Stimulated activated CD8-positive, alpha-beta memory T cell treated with anti-CD3 and anti-CD28 coated beads, Interleukin-15, amount 100 ng/mL, for 48 hours (primary cell): ENCODE measurements at places on chromosomes 1 and 21.

GRCh38 chr1:212677573-212677972 is 22.1 kb downstream of the BATF3 start:
- no peak for DNase-seq

DNA sequence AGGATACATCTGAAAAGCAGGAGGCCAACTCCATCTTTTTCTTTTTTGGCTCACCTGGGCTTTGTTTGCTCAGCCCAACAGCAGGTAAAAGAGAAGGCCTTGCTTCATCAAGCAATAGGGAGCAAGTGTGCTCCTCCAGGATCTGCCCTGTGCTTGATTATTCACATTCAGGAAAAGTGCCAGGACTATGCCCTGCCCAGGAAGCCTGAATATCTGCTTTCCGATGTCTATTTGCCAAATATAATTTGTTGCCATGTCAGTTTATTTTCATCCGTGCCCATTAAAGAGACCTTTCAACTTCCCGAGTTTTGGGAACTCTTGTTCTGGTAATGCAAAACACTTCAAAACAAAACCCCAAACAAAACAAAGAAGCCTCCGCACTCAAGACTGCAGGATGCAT is 185.3 kb downstream of the CDC7 start:
- no peak for DNase-seq

DNA sequence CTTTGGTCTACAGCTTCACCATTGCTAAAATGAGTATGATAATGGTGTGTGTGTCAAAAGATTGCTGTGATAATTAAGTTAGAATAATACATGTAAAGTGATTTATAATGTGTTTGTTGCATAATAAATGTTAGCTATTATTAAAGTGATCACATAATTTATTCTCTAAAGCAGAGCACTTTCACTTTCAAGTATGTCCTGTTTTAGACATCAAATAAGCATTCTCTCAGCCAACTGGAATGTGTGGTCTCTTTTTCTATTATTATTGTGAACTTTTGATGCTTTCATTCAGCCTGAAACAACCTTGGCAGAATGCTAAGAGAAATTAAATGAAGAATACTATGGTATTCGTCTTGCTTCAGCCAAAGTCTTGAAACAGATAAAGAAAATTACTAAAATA is 102.8 kb upstream of the COL11A1 start:
- no peak for DNase-seq

DNA sequence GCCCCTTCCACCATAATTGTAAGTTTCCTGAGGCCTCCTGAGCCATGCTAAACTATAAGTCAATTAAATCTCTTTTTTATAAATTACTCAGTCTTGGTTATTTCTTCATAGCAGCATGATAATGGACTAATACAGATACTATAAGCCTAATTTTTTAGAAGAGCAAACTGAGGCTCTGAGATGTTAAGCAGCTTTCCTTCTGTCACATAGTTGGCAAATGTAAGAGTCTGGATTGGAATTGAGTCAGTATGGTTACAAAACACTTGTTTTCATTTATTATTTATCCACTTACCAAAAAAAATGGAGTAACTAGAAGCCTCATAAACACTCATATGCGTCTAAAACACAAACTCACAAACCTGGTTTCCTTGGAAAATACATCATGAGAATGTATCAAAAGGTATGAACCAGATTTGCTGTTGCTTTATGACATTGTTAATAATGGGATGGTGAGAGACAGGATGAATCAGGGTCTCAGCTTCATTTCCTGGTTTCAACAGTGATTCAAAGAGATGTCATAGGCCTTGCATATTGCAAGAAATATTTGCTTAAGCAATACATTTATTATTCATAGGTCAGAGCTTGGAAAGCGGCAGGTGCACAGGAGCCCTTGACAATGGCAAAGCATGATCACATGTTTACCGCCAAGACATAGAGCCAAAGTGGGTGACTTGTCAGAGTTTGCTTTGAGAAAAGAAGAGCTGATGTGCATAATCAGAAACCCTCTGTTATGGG is 221.5 kb downstream of the GRIK1 start:
- DNase-seq: no peak

GRCh38 chr1:174244017-174244416 is 84.7 kb downstream of the RABGAP1L start:
- no peak for DNase-seq

GRCh38 chr1:90990779-90991178 is 31.1 kb downstream of the ZNF644 start:
- no peak for DNase-seq

GRCh38 chr21:16280686-16281091 is 550.9 kb downstream of the USP25 start:
- DNase-seq: no peak

- DNase-seq: no peak
Measured at GRCh38 chr21:22898051-22898665, 1899.9 kb downstream of the NCAM2 start.

GRCh38 chr1:31435471-31436409 is 22.7 kb downstream of the SERINC2 start:
- no peak for DNase-seq

- DNase-seq: no peak
Measured at GRCh38 chr1:17630048-17630830, 90.7 kb downstream of the ARHGEF10L start.

DNA sequence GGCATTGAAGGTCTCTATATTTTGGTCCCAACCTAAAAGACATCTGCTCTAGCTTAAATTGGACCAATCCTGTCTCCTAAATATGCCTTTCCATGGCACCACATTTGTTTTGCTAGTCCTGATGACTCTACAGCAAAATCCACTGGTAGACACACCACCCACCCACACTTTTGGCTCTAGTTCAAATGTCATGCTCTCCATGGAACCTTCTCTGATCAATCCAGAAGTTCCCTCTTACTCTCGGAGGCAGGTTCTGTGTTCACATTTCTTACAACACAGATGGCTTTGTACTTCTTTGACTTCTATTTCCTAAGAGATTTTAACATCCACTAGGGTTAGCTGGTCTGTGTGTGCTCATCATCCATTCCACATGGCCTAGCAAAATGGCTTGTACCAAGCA is 151.3 kb downstream of the APP start:
- no peak for DNase-seq

GRCh38 chr1:16254263-16254928 is 17.4 kb upstream of the CPLANE2 start:
- no peak for DNase-seq

DNA sequence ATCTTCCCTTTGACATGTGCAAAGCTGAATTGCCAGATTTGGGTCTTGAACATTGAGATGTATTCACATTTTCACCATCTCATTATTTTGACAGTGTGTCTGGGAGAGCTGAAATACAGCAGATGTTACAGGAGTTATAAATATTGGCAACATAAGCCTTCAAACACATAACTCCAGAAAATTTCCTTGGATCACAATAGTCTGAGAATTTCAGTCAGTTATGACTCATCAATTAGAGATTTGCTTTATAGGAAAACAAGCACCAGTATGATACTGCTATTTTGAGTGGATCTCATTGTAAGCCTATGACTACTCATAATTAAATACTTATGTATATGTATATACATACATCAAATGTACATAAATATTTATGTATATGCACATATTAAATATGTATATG is 1171.8 kb downstream of the AMY1C start:
- no peak for DNase-seq

DNA sequence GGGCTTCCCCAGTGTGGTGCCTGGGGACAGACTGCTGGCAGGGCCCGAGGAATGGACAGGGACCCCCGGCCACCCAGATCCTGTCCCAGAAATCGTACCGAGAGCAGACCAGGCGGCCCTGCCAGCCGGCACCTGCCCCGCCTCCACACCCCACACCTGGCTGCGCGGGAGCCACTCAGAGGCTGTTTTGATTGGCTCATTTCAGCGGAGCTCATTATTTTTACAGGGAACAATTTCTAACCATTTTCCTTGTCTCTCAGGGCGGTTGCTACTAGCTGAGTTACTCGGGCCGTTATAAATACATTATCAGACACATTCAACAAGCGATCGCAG is 39.3 kb upstream of the AJAP1 start:
- no peak for DNase-seq

DNA sequence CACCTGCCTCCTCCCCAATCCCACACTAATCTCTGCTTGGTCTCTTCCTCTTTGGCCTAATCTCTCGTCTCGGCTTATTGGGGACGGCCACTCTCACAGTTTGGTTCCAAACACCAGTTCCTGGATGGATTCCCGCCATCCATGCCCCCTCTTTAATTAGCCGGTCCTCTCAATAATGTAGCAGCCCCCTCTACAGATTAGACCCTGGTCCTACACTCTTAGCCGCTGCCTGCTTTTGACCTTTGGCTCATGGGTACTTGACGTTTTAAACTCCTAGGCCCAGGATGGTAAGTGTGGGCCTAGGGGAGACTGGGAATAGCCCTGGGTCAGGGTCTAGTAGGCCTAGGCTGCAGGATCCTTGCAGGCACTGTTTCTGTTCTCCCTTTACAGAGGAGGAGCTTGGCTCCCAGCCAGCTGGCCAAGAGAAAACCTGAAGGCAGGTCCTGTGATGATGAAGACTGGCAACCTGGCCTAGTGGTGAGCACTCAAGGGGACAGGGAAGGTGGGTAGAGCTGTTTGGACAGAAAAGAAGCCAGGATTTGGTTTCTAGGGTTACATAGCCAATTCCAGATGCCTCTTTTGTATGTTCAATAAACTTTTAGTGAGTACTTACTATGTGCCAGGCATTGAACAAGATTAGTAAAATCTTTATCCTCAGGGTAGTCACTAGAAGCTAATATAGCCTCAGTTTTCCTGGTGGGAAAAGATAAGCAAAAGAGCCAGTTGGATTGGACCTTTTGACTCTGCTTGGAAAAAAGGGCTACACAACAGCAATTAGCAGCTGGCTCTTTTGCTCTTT is 758 bp downstream of the RAD54L start:
- peak; percentile 8 for DNase-seq

DNA sequence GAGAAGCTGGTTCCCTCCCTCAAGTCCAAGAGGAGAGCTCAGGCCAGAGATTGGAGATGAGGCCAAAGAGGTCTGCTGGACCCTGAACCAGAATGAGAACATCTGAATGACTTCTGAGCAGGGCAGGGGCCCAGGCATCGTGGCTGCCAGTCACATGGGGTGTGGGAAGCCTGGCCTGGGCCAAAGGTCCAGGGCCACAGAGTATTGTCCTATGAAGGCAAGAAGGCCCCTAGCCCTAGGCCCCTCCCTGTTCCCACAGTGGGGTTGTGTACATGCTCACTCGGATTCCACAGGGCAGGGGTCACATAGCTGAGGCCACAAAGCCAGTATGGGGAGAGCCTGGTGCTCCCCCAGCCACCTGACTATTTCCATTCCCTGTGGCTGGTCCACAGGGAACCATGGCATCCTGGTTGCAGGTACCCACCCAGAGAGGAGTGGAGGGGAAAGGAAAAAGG is 18.5 kb upstream of the SLC1A7 start:
- no peak for DNase-seq

- DNase-seq: no peak
Measured at GRCh38 chr1:212656730-212657129, 42.9 kb downstream of the BATF3 start.

DNA sequence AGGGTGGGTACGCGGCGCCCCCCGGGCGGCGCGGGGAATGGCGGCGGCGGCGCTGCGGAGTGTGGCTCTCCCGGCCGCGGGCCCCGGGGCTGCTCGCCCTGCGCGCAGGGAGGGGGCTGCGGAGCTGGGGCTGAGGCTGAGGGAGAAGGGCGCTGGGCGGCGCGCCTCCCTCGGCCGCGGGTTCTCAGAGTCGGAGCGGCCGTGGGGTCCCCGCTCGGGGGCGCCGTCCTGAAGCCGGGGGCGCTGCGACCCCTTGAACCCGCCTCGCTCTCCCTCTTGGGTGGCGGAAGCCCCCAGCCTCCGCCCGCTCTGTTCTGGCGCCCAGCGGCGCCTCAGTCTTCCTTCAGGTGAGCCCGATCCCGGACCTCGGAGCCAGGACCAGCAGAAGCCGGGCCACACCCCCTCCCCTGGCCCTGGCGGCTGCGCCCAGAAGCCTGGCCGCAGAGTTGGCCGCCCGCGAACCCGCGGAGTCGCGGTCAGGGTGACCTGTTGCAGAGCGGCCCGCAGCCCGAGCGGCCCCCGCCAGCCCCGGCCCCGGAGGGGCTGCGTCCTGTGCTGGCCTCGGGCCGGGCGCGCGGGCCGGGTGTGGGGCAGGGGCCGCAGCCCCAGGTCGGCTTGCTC is 532 bp downstream of the RALGPS2 start:
- peak; percentile 4 for DNase-seq

- no peak for DNase-seq
Measured at GRCh38 chr1:216422821-216423520, at the start of gene USH2A. Gene USH2A, minus strand, starts transcription at chr1:216423448. Its CDS starts 1,112 bp downstream, at chr1:216422336.

- DNase-seq: no peak
Measured at GRCh38 chr1:100080331-100080730, 52.4 kb downstream of the SASS6 start.

DNA sequence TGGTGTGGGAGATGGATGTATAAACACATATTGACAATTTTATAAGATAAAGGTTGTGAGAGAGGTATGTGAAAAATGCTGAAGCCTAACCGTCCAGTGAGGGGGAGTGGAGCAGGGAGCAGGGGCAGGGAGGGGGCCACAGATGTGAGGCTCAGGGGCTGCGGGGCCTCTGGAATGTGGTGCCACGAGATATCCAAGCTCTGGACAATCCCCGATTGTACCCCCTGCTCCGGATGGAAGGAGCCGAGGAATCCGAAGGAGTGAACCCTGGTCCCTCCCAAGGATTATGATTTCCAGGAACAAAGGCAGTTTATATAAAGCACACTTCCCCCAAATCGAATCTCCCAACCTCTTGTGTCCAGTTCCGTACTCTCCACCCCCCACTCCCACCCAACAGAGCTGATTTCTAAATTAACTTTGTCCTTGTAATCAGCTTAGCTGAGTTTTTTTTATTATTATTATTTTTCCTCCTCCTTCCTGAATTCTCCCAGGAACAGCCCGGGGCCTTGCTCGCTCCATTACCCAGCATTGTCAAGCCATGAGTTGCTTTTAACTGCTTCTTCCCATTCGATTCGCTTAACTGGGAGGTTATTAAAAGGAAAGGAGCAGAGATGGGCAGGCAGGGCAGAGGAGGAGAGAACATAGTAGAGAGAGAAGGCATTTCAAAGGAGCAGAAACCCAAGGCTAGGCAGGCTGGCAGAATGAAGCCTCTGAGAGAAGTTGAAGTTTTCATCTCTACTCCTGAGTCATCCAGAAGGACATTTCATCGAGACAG is 9.4 kb downstream of the KIRREL1 start:
- DNase-seq: no peak

DNA sequence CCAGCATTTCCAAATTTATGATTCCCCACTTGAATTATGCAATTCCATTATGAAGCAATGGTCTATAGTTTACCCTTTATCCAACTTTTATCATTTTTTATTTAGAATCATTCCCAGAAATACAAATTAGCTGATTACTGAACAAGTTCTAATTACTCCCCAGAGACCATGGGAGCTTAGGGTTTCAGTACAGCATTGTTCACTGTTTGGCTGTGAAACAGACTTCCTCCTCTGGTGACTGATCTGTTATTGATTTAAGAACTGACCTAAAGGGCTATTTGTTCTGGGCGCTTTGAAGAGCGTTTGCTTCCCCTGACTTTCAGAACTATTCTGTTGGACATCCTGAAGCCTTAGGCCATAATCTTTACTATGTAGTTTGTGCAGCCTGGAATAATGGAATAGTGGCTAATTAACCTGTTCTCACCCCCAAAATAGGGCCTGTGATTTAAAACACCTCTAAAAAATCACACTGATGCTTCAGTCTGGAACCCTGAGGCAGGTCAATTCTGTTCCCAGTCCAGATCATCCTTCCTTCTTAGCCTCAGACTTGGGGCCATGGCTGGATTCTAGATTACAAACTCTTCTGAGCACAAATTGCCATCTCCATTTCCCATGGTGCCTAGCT is 58.7 kb downstream of the ALG14 start:
- DNase-seq: no peak

GRCh38 chr1:151703813-151704212 is 12.8 kb downstream of the CELF3 start:
- DNase-seq: no peak
